Inflammatory macrophage (primary cell): ENCODE measurements at places on chromosomes 11 and 22.
A peak's percentile ranks its signal among the peaks of the same experiment; 100 is the strongest.

DNA sequence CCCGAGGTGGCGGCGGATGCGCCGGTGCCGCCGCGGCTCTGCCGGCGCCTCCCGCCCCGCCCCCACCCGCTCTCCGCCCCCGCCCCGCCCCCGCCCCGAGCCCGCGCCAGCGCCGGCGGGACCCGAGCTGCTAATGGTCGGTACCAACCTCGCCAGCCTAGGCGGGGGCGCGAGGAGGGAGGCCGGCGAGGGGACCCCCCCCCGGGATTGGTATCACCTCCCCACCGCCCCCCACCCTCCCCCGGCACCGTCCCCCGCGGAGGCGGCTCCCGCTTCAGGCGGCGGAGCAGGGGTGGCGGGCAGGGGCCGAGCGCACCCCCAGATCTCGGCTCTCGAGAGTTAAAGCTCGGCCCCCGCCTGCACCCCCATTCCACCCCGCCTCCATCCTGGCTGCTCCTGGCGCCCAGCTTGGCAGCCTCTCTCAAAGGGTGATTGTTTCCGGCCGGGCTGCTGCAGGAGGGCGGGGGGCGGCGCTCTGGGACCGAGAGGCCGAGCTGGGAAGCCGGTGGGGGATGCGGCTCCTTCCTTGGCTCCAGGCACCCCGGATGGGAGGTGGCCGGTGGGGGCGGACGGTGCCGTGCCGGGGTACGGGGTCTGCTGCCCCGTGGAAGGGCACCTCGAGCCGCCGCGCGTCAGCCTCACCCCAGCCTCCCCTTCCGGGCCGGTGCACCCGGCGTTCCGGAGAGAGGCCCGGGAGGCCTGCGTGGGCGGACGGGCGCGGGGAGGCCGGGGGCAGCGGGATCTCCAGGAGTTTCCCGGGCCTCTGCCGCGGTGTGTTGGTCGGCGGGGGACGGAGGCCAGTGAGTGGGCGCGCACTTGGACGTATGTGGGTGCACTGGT, at the start of gene B3GAT1:
TSS of gene B3GAT1 (minus strand) at position 40 of the 840 bp plus-strand sequence. CDS start 24,583 bp downstream, outside the sequence.
- DNase-seq = no peak

- DNase-seq = no peak
Observed at GRCh38 chr11:373716-374551, 4.6 kb downstream of the B4GALNT4 start.

DNA sequence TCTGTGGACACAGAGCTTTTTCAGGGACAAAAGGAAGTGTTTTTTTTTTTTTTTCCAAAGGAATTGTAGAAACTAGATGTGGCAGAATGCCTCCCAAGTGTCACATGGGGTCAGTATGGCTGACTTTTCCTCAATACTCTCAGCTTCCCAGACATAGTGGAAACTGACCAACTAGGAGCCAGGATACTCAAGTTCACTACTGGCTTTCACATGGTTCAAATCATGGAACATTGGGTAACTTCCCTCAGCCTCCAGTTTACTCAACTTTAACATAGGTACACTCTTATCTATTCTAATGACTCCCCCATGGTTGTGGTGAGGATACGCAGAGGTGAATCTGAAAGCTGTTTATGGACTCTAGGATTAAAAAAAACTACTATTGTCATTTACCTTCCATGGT, 1.4 kb downstream of the SLC5A1 start:
- DNase-seq = no peak

DNA sequence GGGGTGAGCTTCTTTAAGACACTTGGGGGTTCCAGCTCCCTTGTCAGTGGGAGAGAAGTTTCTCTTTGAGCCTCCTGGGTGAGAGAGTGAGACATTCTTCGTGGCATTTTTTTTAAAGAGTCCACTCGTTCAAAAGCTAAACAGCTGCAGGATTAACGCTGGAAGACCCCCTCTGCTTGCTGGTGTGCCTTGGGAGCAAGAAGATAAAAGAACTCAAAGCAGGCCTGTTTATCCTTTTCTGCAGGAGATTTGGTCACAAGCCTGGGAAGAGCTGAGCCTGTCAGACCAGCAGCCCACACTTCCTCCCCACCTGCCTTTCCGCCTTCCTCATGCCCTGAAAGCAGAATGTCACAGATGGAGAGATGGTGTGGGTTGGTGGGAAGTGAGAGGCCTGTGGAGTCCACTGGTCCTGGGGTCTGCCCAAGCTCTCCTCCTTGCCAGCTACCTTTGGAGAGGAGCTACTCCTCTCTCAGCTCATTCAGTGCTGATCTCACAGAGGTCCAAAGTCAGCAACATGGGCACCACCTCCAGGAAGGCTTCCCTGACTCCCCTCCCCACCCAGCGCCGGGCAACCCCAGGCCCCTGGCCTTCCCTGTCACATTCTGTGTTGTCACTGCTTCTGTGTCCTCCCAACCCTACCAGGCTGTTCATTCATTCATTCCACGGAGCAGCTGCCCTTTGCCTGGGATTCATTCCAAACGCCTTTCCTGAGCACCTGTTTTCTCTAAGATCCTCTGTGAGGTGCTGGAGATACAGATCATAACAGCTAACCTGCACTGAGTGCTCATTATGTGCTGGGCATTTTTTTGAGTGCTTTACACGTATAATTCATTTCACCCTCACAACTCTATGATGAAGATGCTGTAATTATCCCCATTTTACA, 6.7 kb downstream of the GDPD5 start:
- DNase-seq = peak; percentile 9

DNA sequence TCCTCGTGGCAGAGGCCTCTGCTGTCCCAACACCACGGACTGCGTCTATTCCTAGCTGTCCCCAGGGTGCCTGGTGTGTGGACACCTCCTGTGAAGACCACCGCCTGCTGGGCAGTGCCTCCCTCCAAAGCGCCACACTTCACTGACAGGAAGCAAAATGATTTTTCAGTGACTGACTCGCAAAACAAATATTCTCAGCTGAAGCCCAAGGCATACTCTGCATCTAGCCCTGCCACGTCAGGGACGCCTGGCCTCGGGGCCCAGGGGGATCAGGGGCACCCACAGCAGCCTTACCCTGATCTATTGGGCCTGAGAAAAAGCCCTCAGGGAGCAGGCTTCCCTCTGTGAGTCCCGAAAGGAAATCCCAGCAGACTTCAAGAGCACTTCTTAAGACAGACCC, 2.2 kb downstream of the BRD1 start:
- DNase-seq = no peak

DNA sequence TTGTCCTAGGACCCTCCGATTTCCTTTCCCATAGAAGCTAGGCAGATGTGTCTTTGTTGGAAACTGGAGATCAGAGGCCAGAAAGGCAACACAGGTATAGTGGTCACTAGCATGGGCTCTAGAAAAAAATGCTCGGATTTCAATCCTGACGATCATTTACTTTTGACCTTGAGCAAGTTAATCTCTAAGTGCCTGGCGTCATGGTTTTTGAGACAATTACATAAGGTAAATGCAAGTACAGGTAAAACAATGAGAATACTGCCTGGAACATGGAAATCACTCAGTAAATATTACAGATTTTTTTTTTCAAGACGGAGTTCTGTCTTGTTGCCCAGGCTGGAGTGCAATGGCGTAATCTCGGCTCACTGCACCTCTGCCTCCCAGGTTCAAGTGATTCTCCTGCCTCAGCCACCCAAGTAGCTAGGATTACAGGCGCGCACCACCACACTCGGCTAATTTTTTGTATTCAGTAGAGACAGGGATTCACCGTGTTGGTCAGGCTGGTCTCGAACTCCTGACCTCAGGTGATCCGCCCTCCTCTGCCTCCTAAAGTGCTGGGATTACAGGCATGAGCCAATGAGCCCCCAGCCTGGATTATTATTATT, 1.1 kb upstream of the DENND5A start:
- DNase-seq = no peak

GRCh38 chr11:21556926-21557325, 636.0 kb upstream of the ANO5 start:
- no peak for DNase-seq

GRCh38 chr11:2256951-2257700, 13.3 kb downstream of the ASCL2 start:
- no peak for DNase-seq

DNA sequence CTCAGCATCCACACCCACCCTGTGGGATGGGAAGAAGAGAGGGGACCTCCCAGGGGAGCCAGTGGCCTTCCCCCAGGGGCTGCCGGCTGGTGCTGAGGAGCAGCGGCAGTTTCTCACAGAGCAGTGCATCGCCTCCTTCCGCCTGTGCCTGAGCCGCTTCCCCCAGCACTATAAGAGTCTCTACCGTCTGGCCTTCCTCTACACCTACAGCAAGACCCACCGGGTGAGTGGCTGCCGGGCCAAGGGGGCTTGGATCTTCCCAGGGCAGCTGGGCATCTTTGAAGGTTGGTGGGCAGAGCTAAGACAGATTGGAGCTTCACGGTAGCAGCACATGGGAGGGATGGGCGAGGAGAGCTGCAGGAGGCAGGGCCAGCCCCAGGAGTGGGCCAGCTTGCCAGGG, 61.8 kb upstream of the SUSD2 start:
- DNase-seq = no peak

- DNase-seq = no peak
Observed at GRCh38 chr11:11982975-11983374, 25.5 kb downstream of the DKK3 start.
